ENCODE measurements at places on chromosomes 5 and 9. TPM values are rescaled to one million over a fixed set of nuclear protein-coding genes. Genes with fewer than 3 reads are reported as not detected.

DNA sequence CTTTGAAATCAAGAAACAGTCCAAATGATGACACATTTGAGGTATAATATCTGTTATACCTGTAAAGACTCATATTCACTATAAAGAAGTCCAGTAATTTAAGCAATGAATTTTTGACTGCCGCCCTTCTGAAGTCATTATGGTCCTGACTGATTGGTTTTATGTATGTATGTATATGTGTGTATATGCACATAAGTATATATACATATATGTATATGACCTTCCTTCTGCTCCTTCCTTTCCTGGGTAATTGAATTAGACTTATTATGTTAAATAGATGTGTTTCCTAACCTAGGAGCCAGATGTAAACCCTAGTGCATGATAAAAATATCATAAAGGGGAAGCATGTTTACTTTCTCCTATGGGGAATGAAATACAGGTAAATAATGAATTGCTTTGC is 343.1 kb upstream of the BRINP1 start:
- no peak for DNase-seq

- DNase-seq = peak; percentile 60
These were observed 398 bp downstream of the RAPGEF6 start for GRCh38 chr5:131634666-131634995.

DNA sequence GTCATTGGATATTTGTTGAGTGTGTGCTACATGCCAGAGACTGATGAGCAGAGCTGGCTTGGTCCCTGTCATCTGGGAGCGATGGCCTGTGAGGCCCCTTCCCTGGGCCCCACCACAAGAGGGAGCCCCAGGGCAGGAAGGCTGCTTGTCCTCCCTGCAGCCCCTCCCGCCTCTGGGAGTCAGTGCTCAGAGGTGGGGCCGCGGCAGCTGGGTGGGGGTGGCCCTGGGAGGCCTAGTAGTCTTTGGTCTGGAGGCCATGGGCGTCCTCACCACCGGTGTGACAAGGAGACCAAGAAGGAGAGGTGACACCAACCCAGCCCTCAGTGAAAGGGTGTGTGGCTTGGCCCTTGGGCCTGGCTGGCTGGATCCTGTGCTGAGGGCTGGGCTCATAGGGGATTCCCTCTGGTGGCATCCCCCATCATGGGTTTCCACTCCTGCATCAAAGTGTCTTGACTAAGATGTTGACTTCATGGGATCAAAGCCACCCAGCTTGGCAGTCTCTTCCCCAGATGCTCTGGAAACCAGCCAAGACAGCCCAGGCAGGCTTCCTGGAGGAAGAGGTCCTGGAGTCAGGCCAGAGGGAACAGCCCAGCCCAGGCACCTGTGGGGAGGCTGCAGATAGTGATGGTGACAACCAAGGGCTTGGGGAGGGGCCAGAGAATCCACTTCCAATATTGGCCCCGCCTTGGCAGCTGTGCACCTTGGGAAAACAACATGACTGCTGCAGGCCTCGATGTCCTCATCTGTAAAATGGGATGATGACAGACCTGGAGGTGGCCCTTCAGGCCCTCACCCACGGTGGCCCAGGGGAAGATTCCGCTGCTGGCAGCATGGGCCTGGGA is 166.7 kb downstream of the GAPVD1 start:
- peak; percentile 60 for DNase-seq

DNA sequence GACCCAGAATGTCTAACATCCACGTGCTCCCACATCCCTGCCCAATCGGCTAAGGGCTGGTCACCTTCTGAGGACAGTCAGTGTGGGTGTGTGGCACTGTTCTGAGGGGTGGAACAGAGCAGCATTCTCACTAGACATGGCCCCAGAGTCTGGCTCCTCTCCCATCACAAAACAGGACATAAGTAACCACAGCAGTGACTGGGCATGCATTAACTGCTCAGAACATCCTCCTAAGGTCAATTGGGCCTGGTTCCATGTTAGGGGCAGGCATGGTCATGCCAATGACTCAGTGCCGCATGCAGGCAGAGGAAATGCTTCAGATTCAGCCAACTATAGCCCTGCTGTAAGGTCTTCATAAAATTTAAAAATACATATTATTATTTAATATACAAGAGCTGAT is 12.9 kb downstream of the MACROH2A1 start:
- no peak for DNase-seq

GRCh38 chr5:180080486-180081280 is 9.1 kb upstream of the RNF130 start:
- no peak for DNase-seq

- DNase-seq = no peak
These were observed 339.2 kb downstream of the PIK3R1 start for GRCh38 chr5:68554571-68555279.

GRCh38 chr9:128124451-128124850 is 3.1 kb downstream of the PTGES2 start:
- no peak for DNase-seq

DNA sequence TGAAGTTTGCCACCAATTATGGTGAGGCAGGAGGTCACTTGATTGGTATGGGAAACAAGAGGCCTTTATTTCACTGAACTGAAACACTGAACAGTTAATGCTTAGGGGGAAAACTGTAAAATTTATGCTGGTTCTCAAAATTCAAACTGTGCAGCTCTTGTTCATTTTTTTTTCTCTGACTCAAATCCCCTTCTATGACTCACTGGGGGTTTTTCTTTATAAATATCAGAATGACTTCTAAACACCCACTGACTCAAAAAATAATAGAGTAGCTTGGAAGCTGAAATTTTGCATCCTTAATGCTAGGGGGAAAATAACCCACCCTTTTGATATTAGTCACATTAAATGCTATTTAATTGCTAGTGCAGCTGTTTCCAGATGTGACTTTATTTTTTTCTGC is 24.1 kb upstream of the OTP start:
- DNase-seq = peak; percentile 86

DNA sequence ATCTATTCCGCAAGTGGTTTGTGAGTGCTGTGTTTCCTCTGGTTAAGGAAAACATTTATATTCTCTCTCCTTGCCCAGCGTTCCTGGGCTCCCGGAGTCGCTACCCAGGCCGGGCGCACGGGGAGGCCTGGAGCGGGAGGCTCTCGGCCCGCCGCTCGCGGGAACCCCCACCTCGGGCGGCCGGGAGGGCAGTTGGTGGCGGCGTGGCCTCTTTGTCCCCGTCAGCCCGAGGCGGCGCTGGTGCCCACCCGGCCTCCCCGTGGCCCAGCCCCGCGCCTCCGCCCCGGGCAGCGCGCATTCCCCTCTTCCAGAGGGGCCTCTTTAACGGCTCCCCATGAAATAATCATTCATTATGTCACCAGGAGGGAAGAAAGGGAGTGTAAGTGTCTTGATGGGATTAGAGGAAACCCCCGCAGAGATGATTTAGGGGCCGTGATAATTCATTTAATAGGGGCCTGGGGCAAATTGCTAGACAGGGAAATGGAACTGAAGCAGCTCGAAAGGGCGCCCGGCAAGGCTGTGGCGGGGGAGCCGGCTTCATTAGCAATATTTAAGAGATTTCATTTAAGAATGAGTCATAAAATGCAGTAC is 181.9 kb upstream of the TBCA start:
- DNase-seq = no peak

GRCh38 chr5:135373736-135374515 is 25.1 kb downstream of the MACROH2A1 start:
- DNase-seq = no peak

GRCh38 chr5:60010853-60011252 is 117.3 kb upstream of the PDE4D start:
- DNase-seq = no peak

DNA sequence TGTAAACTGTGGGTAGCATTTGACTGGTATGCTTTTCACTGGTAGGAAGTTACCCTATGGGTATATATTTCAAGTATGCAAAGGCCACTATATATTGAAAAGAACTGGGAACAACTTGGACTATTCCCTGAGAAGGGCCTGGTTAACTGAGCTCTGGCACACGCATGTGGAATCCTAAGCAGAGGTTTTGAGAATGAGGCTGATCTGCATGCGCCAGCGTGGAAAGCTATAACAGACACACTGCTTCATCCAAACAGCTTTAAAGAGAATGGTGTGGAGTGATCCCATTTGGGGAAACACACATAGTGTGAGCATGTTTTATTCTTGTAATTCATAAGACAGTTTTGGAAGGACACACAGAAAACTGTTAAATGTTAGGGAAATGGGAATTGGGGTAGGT is 8.4 kb downstream of the NSG2 start:
- no peak for DNase-seq

ZFP2 gene
- not detected for total RNA-seq
